GM12864 (cell line): ENCODE measurements at places on chromosomes 7 and 10.
A peak's percentile ranks its signal among the peaks of the same experiment; 100 is the strongest.

GRCh38 chr7:18177815-18178660 is 150.4 kb upstream of the PRPS1L1 start:
- peak; percentile 37 for DNase-seq

DNA sequence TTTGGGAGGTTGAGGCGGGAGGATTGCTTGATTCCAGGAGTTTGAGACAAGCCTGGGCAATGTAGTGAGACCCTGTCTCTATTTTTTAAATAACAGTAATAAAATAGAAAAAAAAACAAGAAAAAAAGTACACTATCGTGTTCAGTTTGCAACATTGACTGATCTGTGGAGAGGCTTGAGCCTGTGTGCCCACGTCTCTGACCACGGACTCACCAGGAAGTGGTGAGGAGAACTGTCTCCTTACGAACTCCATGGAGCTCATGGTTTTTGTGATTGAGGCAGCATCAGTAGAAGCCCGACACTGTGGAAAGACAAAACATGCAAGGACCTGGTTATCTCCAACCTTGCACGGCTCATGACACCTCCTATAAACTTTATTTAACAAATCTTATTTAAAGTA is 23.9 kb upstream of the DNAJB6 start:
- no peak for DNase-seq

GRCh38 chr7:96447109-96447645 is 125.3 kb upstream of the SLC25A13 start:
- no peak for DNase-seq

DNA sequence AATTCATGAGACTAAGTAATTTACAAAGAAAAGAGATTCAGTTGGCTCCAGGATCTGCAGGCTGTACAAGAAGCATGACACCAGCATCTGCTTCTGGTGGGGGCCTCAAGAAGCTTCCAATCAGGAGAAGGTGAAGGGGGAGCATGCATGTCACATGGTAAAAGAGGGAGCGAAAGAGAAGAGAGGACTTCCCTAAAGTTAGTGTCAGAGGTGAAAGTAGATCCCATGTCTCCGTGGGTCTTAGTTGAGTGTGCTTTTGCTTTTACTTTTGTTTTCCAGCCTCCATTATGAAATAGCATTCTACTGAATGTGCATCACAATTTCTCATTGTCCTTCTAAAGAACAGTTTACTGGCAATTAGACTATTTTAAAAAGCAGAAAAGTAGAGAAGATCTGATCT is 213.6 kb upstream of the FZD1 start:
- DNase-seq = peak; percentile 34

DNA sequence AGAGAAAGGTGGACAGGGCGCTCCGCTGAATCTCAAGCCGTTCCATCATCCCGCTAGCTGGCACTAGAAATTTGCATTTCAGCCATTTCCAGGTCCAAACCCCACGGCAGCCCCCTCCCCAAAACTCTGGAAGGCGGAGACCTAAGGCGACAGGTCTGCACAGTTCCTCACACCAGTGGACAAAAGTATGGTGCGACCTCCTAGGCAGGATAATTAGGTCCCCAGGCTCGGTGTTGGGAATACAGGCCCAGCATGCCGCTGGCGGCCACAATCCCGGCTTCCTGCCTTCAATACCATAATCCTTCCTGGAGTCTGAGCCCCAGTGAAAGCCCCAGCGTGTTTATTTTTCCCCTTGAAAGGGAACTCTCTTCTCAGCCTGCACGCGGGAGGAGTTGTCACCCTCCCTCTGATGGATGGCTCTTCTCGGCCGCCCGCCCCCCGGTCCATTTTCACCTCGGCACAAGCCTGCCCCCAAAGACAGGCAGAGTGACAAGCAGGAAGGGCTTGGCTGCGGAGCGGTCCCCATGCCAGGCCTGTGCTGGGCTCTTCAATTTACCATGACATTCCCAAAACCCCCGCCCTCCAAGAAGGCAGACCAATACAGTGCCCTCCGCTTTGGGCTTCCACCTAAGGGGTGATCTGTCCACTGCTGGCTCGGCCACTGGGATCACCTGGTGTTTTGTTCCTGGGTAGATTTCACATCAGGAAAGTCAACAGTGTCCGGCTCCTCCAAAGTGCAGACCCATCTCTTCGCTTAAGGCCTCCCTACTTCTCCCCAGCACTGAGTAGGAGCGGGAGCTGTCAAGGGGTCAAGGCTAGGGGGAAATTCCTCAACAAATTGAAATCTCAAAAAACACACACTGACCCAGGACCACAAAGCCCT is 2.2 kb downstream of the FGFR2 start:
- no peak for DNase-seq

- DNase-seq = no peak
These were observed 357.4 kb downstream of the GLRX3 start for GRCh38 chr10:130493446-130494145.

DNA sequence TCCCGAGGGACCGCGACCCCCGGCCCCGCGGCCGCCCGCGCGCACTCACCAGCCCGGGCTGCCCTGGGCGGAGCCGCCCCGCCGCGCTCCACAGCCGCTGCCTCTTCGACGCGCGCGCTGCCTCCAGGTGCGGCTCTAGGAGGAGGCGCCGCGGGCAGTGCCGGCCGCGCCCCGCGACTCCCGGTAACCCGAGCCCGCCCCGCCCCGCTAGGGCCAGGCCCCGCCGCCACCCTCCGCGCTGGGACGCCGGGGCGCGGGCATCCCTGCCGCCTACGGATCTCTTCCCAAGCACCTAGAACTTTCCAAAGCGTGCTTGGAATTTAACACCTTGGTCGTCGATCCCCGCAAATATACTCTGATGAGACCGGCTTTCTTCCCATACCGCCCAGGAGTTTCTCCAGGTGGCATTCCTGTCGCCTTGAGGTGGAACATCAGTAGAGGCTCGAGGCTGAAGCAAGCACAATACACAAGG is at the start of gene SLC26A5:
Gene SLC26A5 (minus strand): TSS at position 159 of the 472 bp plus-strand sequence. CDS start 24,693 bp downstream, outside the sequence.
- DNase-seq = no peak

DNA sequence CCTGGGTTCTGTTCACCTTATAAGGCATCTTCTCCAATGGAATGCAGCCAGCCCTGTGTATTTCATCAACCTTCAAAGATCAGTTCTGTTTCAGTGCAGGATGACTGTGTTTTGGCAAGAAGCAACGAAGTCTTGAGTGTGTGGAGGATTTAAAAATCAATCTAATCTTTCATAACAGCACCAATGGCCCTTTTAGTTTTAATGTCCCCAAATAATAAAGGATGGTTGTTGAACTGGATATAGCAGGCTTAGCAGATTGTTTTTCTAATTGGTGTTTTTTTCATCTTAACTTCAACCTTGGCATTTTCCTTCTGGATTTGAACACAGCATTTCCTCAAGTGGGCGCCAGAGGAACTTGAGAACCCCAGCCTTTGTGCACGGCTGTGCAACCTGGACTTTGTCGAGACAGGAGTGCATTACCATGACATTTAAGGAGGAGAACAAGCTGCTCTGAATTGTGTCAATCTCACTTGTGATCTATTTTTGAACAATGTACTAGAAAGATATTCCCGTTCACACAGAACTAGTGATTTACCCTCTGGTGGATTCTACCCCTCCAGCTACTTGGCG is 313.3 kb upstream of the AKR1E2 start:
- DNase-seq = no peak

DNA sequence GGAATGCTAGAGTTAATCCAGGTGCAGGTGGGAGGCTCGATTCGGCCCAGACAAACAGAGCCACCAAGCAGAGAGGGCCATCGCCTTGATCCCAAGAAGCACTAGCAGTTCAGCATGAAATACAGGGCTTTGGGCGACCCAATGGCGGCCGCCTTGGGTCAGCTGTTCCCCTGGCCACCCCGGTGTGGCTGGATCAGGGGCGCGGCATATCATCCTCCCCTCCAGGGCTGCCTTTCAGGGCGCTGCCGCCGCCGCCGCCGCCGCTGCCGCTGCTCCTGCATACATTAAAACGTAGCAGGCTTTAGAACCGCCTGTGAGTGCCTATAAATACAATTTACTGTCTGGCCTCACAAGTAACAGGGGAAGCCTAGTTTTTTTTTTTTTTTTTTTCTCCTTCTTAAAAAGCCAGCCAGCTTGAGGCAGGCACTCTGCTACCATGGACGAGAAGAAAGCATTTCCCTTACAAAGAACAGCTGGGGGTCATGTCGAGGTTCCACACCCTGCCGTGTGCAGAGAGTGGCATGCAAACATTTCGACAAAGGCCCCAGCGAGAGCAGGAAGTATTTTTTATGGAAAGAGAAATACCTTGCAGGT is 57.7 kb upstream of the EFCAB10 start:
- no peak for DNase-seq

DNA sequence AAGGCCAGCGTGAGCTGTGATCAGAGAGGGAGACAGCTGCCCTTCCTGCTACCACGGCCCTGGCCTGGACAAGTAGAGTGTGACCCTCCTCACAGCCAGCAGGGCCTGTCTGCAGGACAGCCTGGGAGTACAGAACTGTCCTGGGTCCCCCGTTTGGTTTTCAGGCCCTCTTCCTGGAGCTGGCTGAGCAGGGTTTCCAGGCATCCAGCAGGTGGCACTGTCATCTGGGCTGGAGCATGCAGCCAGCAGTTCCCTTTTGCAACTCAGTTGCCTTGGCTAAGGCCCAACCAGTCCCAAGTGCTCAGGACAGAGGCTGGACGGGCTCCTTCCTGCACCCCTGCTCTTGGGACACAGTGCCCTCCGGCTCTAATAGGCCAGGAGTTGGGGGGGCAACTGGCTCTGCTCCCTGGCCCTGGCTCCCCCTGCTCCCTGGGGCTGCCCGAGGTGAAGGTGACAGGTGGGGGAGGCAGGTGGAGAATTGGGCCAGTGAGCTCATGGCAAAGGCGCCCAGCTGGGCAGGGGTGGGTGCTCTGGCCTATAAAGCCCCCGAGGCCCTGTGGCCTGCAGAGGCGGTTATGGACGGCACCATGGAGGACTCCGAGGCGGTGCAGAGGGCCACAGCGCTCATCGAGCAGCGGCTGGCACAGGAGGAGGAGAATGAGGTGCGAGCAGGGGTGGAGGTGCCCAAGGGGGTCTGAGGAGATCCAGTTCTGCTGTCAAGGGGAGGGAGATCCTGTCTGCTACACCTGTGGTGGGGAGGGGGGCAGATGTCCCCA is at the start of gene ANKRD2:
Gene ANKRD2 (plus strand): TSS at position 566 of the 776 bp plus-strand sequence. CDS start 10 bp downstream, at position 576.
- peak; percentile 31 for DNase-seq

GRCh38 chr7:25459057-25459456 is 230.8 kb upstream of the NPVF start:
- no peak for DNase-seq

GRCh38 chr7:12984117-12984516 is 296.7 kb downstream of the ARL4A start:
- DNase-seq = no peak
